ENCODE measurements at places on chromosomes 2 and 18.

- DNase-seq: no peak
Measured at GRCh38 chr2:177660742-177661141, 268.2 kb downstream of the AGPS start.

DNA sequence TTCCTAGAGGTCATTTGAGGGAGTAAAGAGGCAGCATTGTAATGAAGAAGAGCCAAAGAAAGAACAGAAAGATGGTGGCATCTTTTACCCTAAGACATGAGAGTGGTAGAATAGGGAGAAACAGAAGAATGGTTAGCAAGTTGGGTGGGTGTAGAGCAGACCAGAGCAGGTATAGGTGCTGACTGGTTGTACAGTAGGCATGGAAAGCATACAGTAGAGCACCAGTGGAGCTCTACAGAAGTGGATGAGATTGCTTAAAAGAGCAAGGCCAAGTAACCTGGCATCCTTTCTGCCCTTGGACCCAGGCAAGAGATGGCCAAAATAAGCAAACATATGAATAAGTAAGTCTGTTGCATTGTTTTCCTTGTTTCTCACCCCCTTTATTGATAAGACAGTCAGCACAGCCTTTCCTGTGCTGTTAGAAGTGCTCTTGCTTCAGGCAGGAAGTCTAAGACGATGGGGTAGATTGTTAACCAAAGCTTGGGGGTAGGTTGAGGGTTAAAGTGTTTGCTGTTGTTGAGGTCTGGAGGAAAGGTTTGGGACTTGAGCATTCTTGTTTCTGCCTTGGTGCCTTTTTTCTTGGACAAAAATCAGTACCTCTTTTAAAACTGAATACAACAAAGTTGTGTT, 76.9 kb downstream of the DIS3L2 start:
- DNase-seq: no peak

DNA sequence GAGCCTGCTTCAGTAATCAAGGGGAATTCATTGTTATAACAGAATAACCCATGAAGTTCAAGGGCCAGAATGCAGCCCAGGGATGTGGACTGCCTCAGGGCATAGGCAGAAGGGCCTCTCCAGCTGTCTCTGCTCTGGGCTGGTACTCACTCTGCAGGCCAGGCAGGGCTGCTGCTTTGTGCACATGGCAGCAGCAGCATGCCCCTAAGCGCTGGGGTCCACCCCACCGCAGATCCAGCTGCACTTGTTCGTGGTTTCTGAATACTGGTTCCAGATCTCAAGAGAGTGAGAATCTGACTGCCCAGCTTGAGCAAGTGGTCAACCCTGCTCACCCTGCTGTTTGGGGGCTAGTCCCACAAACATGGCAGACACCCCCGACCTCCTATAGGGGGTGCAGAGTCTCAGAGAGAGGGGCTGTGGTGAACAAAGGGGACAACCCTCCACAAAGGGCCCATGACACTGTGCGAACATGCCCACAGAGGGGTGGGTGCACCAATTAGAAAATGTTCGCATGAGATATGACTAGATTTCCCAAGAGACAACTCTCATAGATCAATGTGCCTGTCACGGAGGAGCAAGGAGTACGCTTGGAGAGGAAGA, 87.3 kb downstream of the ACTR3 start:
- no peak for DNase-seq

DNA sequence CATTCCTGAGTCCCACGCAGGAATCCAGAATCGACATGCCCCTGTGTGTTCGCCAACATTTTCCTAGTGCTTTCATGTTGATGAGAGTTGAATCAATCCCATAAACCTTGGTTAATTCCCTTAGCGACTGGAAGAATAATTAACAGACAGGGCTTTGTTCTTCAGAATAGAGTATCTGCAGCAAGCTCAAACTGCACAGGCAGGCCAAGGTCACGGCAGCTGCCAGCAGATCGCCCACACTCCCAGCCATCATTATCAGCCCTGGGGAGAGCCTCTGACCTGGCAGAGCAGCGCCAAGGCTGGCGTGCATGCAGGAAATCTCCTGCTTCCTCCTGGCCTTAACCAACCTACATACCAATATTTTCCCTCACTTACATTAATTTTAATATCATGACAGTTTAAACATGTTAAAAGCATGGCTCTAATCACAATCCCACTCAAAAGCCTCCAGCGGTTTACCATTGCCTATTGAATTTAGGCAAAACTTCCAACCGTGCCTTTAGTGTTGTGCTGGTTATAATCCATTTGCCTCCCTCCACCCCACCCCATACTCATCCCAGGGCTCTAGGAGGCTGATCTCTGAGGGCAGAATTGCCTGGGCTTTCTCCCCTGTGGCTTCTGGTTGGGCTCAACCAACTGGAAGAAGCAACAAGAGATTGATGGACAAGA, 46.8 kb upstream of the NCK2 start:
- DNase-seq: no peak

DNA sequence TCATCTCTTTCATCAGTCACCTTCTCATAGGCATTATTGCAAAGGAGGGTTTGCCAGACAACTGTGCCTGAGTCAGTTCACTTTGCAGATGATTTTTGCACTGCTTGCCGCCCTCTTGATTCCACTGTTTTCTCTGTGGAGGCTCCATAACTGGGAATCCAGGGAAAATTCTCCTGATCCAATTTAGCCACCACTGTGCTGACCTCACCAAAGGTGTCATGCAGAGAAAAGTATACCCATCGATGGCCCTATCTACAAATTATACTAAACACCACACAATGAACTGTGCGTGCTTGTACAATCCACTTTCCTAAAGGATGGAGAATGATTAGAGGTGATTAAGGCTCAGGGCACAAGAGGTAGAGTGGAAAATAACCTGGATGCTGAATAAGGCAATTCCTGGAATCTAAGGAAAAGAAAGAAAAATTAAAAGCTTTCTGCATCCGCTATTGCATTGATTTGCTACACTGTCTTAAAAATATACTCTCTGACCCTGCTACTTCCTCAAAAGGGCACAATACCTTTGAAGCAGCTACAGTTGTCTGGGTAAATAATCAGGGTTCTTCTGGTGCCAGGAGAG, 409.4 kb downstream of the RIT2 start:
- DNase-seq: no peak
